ENCODE measurements at places on chromosomes 7 and 10.

GRCh38 chr7:88117325-88117724, 102.5 kb downstream of the SRI start:
- no peak for DNase-seq

DNA sequence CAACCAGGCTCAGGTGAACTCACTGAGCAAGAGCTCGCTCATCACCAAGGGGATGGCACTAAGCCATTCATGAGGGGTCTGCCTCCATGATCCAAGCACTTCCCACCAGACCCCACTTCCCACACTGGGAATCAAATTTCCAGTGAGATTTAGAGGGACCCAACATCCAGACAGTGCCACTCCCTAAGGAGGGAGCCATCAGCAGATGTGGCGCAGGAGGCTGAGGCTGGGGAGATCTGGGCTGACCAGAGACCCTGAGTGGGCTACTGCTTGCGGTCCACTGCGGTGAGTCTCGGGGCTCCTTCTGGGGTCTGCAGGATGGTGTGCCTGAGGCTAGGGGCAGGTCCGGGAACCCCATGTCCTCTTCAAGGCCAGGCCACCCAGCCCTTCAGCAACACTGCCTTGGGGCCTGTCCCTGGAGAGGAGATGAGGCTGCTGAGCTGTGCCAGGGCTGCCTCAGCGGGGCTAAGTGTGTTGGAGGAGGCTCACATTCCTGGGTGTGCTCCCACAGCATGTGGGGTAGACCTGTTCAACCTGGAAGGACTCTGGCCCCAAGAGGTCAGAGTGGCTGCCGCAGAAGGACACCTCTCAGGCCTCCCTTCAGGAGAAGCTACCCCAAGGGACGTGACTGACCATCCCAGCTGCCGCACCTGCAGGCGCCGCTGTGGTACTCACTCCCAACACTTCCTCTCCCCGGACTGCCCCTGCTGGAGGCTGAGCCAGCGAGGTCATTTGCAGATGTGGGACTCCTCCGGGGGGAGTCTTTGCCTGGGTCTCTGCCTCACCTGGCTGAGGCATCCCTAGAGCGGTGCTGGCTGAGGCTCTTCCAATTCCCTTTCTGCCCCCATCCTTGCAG, 22.3 kb upstream of the PCBD1 start:
- no peak for DNase-seq

- DNase-seq: no peak
These were observed 34.1 kb downstream of the DNAJB9 start for GRCh38 chr7:108603656-108604306.

DNA sequence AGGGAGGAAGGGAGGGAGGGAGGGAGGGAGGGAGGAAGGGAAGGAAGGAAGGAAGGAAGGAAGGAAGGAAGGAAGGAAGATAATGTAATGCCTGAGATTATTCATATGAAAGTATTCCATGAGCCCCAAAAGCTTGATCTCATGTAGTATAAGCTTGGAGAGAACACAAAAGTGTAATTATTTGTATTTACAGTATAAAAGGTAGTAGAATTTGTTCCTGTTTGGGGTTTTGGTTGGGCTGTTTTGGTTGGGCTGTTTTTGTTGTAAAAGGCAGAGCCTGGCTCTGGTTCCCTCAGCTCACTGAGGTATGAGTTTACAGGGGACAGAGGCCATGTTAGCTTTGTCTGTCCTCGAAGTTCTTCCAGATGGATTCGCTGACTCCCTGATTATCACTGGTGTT, 45.3 kb upstream of the EBLN1 start:
- DNase-seq: no peak

DNA sequence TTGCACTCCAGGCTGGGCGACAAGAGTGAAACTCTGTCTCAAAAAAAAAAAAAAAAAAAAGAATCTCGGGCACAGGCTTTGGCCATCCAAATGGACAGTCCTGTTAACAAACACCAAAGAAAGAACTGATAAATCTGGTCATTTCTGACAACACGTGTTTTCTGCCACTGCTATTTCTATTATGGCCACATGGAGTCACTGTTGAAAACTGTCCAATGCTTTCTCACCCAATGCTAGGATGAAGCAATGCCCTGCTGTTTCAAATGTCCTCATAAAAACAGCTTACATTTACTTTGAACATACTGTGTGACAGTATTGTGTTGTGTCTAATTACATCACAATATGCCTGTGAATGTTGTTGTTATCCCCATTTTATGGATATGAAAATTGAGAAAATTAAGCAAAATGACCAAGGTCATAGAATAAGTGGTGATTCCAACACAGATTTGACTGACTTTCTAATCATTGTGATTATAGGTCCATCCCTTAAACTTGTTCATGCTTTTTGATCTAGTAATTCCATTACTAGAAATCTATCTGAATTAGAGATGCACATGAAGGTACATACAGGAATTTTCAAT, 19.9 kb upstream of the MAP3K8 start:
- no peak for DNase-seq

DNA sequence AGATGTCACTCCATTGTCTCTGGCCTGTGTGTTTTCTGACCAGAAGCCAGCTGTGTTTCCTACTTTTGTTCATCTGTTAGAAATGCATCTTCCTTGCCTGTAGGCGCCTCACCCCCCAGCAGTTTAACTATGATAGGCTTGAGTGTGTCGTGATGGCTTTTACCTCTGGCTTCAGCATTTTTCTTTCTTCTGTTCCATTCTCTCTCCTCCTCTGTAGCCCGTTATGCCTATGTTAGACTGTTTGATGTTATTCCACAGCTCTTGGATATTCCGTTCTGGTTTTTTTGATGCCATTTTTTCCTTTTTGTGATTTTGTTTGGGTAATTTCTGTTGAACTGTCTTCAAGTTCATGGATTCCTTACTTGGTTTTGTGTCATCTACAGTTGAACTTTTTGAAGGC, 17.9 kb downstream of the MMP21 start:
- DNase-seq: no peak

- DNase-seq: no peak
These were observed 39.8 kb downstream of the ZEB1 start for GRCh38 chr10:31358688-31359330.

GRCh38 chr7:105157278-105157677, 143.3 kb downstream of the KMT2E start:
- no peak for DNase-seq

DNA sequence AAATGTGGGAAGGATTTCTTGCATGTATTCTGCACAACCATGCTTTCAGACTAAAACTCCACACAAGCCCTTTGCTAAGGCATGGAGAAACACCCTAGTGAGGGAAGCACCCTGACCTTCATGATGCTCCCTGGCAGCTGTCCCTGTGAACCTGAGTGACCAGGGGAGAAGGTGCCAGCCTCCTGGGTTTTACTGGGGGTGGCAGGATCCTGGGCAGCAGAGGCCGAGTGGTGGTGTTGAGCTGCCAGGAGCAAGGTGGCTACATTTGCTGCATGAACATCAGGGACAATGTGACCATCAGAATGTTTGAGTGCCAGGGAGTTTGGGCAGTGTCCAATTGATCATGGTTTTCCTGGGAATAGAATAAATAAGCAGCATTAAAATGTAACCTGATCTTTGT, 437.9 kb downstream of the TCERG1L start:
- no peak for DNase-seq

- DNase-seq: no peak
These were observed 11.0 kb upstream of the AHCYL2 start for GRCh38 chr7:129213828-129214227.

GRCh38 chr7:3641582-3641981, 340.5 kb downstream of the SDK1 start:
- DNase-seq: no peak

DNA sequence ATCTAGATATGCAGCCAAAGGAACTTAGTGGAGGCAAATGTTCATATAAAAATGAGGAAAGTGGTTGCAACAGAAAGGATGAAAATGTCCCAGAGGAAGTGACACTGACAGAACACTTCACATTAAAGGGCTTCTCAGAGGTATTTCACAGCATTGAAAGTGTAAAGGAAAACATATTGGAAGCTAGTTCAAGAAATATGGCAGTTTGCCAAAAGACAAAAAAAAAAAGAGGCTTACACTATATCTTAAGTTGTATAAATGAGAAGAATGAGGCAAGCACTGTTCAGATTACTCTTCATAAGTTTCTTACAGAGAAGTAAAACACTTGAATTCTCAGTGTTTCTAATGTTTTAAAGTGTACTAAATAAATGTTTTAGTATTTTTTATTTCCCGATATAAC, 20.1 kb downstream of the RUNDC3B start:
- DNase-seq: no peak

DNA sequence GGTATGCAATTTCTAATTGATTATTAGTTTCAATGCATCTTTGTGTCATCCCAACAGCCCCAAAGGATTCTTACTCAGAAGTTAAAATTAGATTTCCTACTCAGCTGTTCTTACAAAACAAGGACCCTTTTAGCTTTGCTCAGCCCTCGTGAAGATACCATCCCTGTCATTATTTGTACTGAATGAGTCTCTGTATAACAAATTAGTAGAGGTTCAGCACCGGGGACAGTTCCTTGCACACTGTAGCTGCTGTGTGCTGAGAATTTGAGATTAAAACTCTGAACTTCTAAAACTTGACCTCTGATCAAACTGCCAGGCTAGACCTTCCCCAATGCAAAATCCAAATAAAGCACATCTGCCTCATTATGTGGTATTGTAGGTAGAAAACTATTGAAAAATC, 299.1 kb downstream of the LHFPL3 start:
- no peak for DNase-seq

GRCh38 chr7:66138994-66139752, 24.5 kb downstream of the CRCP start:
- DNase-seq: no peak

- no peak for DNase-seq
These were observed 227.1 kb downstream of the AGMO start for GRCh38 chr7:15334536-15335263.

DNA sequence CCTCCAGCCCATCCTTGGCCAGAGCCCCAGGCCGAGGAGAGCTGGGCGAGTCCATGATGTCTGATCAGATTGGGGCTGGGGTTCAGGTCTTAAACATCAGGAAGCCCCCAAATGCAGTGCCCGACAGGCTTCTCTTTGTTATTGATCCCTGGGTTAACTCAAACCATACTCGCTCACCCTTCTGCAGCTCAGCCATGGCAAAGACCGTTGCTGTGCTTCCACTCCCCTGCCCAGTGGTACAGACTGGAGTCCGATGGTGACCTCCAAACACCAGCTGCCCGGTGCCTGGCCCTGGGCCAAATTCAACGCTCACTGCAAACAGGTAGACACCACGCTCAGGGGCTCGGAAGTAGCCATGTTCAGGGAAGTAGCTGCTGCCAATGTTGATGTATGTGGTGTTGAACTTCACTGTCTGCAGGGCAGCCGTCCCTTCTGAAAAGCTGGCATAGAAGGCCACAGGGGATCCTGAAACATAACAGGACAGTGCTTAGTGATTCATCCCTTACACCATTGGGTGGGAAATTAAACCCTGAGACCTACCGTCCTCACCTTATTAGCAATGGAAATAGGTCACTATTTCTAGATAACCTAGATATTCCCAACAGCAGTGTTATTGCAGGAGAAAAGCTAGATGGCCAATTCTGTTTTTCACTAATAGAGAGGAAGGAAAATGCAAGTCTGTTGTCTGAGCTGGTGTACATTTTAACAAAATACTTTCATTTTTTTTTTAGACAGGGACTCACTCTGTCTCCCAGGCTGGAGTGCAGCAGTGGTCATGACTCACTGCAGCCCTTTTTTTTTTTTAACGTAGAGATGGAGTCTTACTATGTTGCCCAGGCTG, 20.5 kb downstream of the MMRN2 start:
- DNase-seq: no peak

- no peak for DNase-seq
These were observed 9.9 kb downstream of the PRR15 start for GRCh38 chr7:29573567-29573966.

GRCh38 chr10:23877791-23878320, 331.1 kb upstream of the KIAA1217 start:
- DNase-seq: no peak

DNA sequence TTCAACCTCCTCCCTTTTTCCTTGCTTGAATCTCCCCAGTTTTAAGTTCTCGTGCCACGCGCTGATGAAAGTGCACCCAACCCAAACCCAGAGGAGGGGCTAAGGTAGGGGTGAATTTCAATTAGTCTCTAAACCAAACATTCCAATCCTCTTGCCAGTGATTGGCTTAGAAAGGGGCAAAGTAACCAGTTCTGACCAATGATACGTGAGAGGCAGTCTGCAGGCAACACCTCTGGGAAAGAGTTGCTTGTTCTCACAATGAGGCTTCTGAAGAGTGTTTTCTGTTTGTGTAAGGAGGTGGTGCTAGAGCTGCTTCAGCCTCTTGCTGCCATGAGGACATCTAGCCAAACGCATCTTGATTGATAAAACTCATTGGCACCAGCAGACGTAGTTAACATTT, 21.8 kb downstream of the SLC35G1 start:
- DNase-seq: no peak

- DNase-seq: no peak
These were observed 232.7 kb upstream of the KIAA1217 start for GRCh38 chr10:23976275-23976674.

All from stimulated activated CD8-positive, alpha-beta memory T cell treated with anti-CD3 and anti-CD28 coated beads, Interleukin-4, amount 100 ng/mL, for 1 hour (primary cell).